Neuronal stem cell (in vitro differentiated cells): ENCODE measurements at places on chromosomes 7 and 10.

GRCh38 chr7:132182992-132183391 lies 393.3 kb downstream of the PLXNA4 start:
- DNase-seq = no peak

DNA sequence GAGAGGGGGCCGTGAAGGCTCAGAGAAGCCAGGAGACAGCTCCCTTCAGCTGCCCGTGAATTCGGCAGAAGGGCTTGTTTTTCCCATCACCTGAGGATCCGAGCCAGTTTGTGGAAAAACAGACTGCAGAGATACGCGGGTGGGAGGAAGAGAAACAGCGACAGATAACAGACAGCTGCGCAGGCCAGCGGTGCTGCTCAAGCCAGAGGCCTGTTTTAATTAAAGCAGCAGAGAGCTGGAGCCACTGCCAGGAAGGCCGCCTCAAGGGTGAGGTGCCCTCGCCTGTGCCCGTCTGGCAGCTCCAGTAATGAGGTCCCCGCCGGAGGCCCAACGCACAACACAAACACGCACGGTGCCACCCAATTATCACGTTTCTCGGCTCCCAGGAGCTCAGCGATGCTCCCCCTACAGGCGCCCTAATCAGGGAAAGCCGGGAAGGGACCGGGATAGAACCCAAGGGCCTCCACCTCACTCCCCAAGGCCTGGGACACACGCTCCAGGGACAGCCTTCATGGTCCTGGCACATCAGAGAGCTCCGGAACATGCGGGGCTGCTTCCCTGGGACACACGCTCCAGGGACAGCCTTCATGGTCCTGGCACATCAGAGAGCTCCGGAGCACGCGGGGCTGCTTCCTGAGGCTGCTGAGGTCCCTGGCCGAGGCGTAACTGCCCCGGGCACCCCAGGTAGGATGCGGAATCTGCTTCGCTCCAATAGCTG lies 60.6 kb upstream of the DNAAF5 start:
- DNase-seq = no peak

DNA sequence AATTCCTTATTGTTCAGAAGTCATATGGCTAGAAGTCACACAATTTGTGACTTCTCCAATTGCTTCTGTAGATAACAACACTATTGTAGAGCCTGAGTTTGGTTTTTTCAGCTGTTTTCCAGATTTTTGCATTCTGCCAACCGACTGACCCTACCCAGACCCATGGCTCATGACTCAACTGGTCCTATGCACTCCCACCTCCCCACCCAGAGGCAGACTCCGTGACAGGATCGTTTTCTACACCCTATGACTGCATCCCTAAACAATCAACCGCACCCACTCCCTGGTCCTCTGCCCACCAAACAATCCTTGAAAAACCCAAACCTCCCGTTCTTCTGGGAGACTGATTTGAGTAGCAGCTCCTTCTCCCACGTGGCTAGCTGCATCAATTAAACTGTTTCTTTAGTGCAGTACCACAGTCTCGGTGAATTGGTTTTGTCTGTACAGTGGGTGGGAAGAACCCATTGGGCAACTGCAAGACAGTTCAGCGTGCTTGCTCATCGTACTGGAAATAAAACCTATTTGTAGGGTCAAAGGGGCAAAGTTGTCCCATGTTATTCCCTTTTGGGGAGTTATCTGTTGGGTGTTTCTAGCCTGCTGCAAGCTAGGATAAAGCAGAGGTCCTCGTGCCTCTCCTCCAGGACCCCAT lies 150.3 kb upstream of the FAM20C start:
- DNase-seq = no peak

DNA sequence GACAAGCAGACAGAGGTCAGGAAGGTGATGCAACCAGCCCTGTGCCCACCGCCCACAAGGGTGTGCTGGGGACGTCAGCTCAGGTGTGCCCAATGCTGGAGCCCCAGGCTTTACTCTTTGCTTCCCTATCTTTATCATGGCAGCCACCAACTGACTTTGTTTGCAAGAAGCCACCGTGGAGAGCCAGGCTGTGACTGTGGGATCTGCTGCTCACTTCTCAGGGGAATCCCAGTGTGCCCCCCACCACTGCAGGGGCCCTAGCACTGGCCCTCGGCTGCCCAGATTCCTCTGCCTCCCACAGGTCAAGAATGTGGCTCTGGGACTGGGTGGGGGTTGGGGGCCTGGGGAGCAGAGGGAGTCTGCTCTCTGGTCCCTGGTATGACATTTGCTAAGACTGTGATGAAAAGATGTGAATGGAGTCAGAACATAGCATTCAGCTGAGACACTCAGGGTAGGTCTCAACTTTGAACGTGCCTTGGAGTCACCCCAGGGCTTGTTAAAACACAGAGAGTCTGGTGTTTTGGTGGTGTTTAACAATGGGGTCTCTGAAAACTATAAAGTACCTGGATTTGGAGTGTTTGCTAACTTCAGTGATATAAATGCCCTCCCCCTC lies 47.3 kb downstream of the ARHGAP22 start:
- no peak for DNase-seq

- no peak for DNase-seq
Measured at GRCh38 chr7:34575006-34575405, 83.0 kb upstream of the NPSR1 start.

DNA sequence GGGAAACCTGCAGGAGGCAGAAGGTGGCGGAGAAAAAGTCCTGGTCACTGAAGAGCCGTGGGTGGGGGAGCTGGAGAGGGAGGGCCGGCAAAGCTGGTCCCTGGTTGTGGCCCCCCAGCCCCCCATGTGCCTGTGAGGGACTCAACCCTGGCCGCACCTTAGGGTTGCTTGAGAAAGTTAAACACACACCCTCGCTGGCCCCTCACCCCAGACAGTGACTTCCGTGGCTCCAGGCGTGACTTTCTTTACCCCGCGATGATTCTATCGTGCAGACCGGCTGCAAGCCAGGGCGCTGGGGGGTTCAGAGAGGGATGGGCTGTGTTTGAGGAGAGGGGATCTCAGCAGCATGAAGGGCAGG lies 447.6 kb upstream of the FOXK1 start:
- DNase-seq = no peak

DNA sequence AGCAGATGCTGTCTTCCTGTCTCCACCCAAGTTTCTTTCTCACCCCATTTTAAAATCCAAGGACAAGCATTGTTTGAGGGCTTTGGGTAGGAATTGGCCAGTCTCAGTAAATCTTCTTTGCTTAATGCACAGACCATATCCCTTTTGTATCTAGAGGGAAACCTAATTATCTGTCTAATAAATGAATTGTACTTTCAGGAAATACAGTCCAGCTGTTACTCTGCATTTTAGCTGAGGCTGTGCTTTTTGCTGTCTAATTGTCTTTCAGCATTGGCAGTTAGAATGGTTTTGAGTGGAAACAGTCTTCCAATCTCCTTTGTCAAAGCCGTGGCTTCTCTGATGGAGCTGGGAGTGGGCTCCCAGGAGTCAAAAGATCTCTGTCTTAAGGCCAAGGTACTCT lies 388.2 kb downstream of the SORCS3 start:
- no peak for DNase-seq

GRCh38 chr7:40822861-40823260 lies 688.1 kb downstream of the SUGCT start:
- DNase-seq = no peak

- DNase-seq = no peak
Measured at GRCh38 chr10:123868038-123869019, 23.3 kb downstream of the CPXM2 start.
